ENCODE measurements at places on chromosomes 16 and 17. TPM values are rescaled to one million over a fixed set of nuclear protein-coding genes. Genes with fewer than 3 reads are reported as not detected.

Gene BLMH
- 63.3 TPM for polyA plus RNA-seq

- no peak overlapping the region for H3K27ac ChIP-seq
- no peak overlapping the region for H3K4me3 ChIP-seq
- DNase-seq: no peak
- peaks cover 5% of the 10 kb centered on the region for H3K36me3 ChIP-seq
Measured at GRCh38 chr16:88760424-88761142, 24.4 kb downstream of the PIEZO1 start.

- H3K36me3 ChIP-seq: no peaks in the 10 kb centered on the region
- peaks cover 4% of the 10 kb centered on the region for H3K27me3 ChIP-seq
- peaks cover 4% of the 10 kb centered on the region for H3K4me1 ChIP-seq
- no peak for DNase-seq
Measured at GRCh38 chr17:9645851-9646545, 681 bp downstream of the USP43 start.

- H3K27ac ChIP-seq: no peak overlapping the region
- no peaks in the 10 kb centered on the region for H3K4me1 ChIP-seq
- DNase-seq: no peak
- no peak overlapping the region for H3K4me3 ChIP-seq
- H3K36me3 ChIP-seq: no peaks in the 10 kb centered on the region
Measured at GRCh38 chr16:85321509-85322271, 209.4 kb upstream of the CIBAR2 start.

- H3K4me1 ChIP-seq: no peaks in the 10 kb centered on the region
- H3K4me3 ChIP-seq: no peak overlapping the region
- no peaks in the 10 kb centered on the region for H3K36me3 ChIP-seq
- no peak overlapping the region for H3K27ac ChIP-seq
Measured at GRCh38 chr17:73863761-73864535, 219.7 kb upstream of the SDK2 start.

GRCh38 chr16:79348521-79349306, 251.8 kb downstream of the MAF start:
- no peaks in the 10 kb centered on the region for H3K27me3 ChIP-seq
- DNase-seq: no peak
- H3K4me1 ChIP-seq: no peaks in the 10 kb centered on the region
- H3K36me3 ChIP-seq: no peaks in the 10 kb centered on the region

- H3K27me3 ChIP-seq: 0 out of 2 replicates have a peak, but pooled peaks cover 3% of the 10 kb centered on the region
- no peak overlapping the region for H3K4me3 ChIP-seq
Measured at GRCh38 chr16:80389338-80389737, 151.5 kb upstream of the DYNLRB2 start.

GRCh38 chr17:28368306-28368831, 1.7 kb downstream of the VTN start:
- H3K4me1 ChIP-seq: peaks cover 7% of the 10 kb centered on the region
- H3K36me3 ChIP-seq: no peaks in the 10 kb centered on the region
- DNase-seq: no peak
- no peaks in the 10 kb centered on the region for H3K27me3 ChIP-seq
- H3K4me3 ChIP-seq: no peak overlapping the region

GRCh38 chr16:30567991-30568638, 3.4 kb downstream of the ZNF688 start:
- H3K4me3 ChIP-seq: no peak overlapping the region
- H3K36me3 ChIP-seq: no peaks in the 10 kb centered on the region
- no peaks in the 10 kb centered on the region for H3K27me3 ChIP-seq
- H3K27ac ChIP-seq: peak overlapping the region; percentile 78
- peaks cover 27% of the 10 kb centered on the region for H3K4me1 ChIP-seq

GRCh38 chr16:19861811-19862327, 22.8 kb downstream of the GPRC5B start:
- DNase-seq: no peak
- no peaks in the 10 kb centered on the region for H3K4me1 ChIP-seq
- no peaks in the 10 kb centered on the region for H3K36me3 ChIP-seq
- H3K27ac ChIP-seq: no peak overlapping the region
- H3K27me3 ChIP-seq: no peaks in the 10 kb centered on the region
- no peak overlapping the region for H3K4me3 ChIP-seq

DNA sequence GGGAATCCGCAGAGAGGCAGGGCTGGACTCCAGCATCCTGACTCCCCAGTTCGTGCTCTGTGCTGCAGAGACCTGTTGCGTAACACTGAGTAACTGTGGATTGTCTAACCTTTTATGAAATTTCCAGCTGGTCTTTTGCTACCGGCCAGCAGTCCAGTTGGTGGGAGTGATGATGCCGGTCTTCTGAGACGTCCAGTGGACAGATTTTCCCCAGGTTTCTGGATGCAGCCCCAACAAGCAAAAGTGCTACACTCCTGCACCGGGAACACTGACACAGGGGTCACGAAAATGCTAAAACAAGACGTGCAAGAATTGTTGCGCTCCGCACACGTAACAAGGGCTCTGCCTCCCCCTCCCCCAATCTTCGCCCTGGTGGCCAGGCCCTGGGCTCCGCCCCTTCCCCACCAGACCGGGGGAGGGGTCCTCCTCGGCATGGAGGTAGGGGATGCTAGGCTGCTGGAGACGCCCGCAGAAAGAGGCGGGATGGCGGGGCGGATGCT, 701 bp upstream of the MRC2 start:
- H3K36me3 ChIP-seq: no peaks in the 10 kb centered on the region
- no peaks in the 10 kb centered on the region for H3K27me3 ChIP-seq
- no peak overlapping the region for H3K27ac ChIP-seq
- H3K4me3 ChIP-seq: 0 out of 2 replicates have a peak overlapping the region, but pooled peaks have one; percentile 64
- DNase-seq: no peak
- H3K4me1 ChIP-seq: 0 out of 2 replicates have a peak, but pooled peaks cover 3% of the 10 kb centered on the region
